Activated T-cell treated with anti-CD3 and anti-CD28 coated beads, Interleukin-2, amount 50 U/mL, for 48 hours (primary cell): ENCODE measurements at places on chromosomes 6 and 20.

- DNase-seq, result no peak
Measured at GRCh38 chr6:107713563-107713962, 110.5 kb downstream of the SCML4 start.

DNA sequence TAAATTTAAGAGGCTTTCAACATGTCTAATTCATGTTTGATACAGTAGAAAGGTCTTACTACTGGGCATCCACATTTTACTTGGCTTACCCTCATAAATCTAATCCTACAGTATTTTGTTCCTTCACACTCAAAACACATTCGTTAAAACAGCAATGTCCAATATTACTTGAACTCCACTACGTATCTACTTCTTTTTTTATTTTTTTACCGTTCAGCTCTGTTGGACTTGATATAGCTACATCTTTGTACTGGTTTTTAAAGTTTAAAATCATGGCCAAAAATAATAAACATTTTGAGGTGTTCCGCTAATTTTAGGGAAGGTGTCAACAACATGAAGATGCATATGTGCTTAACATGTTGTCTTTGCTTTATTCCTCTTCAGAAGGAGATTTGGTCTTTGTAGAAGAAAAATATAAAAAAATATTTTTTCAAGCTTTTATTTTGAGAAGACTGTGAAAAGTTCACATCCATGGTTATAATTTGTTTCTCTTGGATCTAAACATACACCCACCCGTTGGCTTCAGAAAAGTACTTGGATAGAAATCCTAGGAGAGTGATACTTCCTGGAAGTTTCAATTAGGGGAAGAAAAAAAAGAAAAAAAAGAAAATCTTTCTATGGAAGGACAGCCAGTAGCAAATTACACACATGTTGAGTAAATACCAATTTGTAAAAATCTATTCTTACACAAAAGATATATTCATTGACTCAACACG is 71.5 kb downstream of the EPB41L2 start:
- DNase-seq, result no peak

DNA sequence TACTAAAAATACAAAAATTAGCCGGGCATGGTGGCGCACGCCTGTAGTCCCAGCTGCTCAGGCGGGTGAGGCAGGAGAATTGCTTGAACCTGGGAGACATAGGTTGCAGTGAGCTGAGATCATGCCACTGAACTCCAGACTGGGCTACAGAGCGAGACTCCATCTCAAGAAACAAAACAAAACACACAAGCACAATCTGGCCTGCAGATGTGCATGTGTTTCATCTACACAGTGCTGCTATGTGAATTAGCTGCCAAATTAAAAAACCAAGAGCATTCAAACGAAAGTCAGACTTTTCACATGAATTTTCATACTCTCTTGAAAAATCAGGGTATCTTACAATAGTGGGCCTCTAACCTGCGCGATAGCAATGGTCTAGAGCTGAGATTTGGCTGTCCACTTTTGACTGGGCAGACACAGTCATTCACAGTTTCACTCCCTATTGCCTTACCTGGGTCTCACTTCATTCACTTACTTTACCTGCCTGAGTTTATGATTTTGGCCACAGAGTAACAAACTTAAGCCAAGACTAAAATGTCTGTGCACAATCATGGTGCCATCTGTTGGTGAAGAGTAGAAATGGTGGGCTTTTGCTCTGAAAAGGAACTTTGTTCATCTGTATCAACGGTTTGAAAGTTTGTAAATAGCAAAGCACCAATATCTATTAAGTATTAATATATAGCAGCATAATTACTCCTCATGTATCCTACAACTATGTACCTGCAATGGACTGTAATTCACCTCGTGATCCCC is 138.5 kb upstream of the UST start:
- DNase-seq, result no peak

DNA sequence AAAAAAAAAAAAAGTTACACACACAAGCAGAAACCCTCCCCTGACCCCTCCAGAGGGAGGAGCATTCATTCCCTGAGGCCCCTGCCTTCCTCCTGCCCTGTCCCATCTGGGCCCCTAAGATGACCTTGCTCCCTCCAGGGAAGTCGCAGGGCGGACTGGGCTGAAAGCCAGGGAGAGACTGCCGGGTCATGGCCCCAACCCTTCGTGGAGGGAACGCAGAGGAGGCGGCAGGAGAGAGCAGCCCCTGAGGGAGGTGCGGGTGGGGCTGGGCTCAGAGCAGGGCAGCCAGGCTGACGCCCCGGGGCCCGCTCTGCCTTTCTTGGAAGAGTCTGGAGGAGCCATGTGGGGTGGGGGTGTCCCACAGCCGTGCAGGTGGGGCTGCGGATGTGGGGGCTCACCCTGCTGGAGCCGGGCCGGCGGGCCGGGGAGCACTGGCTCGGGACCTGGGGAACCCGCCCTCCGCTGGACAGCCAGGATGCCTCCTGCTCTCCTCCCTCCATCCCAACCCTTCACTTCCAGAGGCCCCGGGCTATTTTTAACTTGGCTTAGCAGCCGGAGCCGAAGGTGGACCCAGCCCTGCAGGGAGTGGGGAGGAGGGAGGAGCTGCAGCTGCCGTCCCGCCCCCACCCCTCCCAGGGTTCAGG is 15.0 kb upstream of the ABHD16B start:
- peak; percentile 24 for DNase-seq

GRCh38 chr6:41561931-41562911 is 16.0 kb downstream of the FOXP4 start:
- no peak for DNase-seq

DNA sequence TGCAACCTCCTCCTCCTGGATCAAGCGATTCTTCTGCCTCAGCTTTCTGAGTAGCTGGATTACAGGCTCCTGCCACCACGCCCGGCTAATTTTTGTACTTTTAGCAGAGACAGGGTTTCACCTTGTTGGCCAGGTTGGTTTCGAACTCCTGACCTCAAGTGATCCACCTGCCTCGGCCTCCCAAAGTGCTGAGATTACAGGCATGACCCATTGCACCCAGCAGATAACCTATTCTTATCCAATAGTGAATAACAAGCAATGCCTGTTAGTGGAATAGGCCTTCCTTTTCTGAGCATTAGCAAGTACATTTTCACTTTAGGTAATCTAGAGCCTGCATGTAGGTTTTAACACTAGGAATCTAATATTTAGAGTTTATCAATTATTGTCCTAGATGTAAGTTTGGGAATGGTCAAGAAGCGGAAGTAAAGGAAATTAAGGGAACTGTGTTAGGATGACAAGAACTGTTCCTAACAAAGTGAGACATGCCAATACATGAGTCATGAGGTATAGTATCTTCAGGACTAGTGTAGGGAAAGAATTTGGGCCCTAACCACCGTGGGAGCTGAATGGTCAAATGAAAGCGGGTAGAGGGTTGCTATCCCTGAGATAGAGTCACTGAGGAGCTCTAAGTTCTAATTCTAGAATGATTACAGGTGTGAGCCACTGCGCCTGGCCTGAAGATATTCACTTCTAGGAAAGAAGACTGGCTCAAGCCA is 15.0 kb downstream of the BLTP3A start:
- no peak for DNase-seq
